ENCODE measurements at places on chromosomes 7 and 10.

- DNase-seq: no peak
Measured at GRCh38 chr7:45670227-45670626, 96.1 kb downstream of the ADCY1 start.

DNA sequence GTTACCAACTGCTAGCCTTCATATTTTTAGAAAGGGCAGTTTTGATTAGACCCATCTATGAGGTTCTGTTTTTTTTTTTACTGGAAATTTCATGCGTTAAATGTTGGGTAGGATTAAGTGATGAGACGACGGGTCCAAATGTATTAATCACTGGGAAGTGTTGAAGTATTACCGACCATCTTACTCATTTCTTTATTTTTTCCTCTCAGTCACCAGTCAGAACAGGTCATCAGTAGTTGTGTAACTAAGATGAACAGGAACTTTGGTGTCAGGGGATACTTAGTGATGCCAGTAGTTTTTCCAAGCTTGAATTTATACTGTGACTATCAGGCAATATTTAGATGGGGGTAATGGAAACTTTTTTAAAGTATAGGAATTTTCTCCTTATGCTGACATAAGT is 14.2 kb downstream of the TFAM start:
- no peak for DNase-seq

DNA sequence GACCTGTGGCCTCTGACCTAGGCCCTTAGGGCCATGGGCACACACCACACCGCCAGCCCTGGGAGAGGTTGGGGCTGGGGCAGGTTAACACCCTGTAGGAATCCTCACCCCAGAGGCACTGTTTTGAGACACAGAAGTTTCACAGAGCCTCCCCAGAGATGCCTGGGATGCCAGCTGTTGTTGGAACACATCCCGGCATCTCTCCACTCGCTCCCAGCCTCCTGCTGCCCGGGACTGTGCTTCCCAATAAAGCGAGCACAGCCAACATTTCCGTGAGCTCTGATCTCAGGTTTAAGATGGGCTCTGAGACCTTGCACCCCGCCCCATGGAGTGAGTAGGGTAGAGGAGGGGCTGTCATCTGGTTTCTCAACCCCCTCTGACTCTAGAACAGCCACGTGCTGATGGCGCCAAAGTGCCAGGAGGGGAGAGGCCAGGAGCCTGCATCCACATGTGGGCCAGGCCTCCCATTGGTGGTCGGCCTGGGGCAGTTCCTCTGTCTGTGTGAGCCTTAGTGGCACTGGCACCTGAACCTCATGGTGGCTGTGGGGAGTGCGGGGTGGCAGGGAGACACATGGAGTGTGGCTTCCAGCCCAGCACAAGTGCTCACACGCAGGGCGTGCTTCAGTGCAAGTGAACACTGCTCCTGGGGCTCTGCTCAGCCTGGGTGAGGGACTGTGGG is 54.7 kb downstream of the RASGEF1A start:
- no peak for DNase-seq

DNA sequence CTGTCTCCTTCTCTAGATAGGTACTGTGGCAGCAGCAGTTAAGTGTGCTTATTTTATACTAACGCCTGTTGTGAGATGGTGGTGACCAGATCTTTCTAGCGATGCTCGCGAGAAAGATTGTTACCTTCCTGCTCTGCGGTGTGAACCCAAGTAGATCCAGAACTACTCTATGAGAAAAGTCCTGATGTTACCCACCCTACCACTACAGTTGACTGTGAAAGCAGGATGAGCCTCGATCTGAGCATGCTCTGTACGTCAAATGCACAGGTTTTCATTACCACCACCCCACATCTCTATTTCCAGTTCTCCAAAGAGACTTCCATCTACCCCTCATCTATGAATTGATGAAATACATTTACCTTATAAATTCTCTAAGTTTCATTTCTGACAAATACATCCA is 64.6 kb upstream of the KCTD7 start:
- DNase-seq: no peak

DNA sequence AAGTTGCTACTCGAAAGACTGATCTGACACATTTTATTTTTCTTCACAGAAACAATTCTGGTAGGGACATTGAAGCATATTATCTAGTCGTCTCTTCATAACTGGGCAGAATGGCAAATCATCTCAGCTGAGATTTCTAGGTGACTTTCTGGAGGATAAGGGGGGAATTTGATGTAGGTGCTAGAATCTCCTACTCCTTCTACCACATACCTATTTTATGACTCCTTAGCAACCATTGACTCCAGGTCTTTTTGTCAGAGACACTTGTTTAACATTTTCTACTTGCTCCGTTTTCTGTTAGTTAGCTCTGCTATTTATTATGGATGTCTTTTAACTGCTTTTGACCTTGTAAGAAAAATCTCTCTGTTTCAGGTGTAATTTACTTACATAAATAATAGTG is 380.9 kb upstream of the SEMA3C start:
- DNase-seq: no peak

GRCh38 chr10:33412653-33413361 is 78.3 kb upstream of the NRP1 start:
- DNase-seq: no peak

GRCh38 chr7:78222001-78222751 is 423.6 kb downstream of the PHTF2 start:
- no peak for DNase-seq

GRCh38 chr10:78383378-78384048 is 349.9 kb downstream of the RPS24 start:
- DNase-seq: no peak

DNA sequence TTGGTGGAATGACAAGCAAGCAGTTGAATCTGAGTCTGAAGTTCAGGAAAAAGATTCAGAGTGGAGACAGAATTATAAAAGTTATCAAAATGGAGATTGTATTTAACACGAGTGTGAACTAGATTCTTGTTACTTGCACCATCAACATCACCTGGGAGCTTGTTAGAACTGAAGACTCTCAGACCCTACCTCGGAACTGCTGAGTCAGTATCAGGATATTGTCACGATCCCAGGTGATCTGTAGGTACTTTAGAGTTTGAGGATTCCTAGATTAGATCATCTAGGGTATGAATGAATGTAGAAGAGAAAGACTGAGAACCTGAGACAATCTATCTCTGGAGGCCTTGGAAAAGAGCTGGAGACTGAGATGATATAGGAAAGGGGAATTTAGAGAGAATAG is 194.1 kb downstream of the CTTNBP2 start:
- no peak for DNase-seq
